ENCODE measurements at places on chromosomes 16 and 17.

- no peak for DNase-seq
These were observed 22.5 kb upstream of the NSMCE1 start for GRCh38 chr16:27291106-27291505.

- no peak for DNase-seq
These were observed 1722.7 kb downstream of the TP53TG3F start for GRCh38 chr16:35182043-35182677.

GRCh38 chr17:32935726-32936125, 7.8 kb downstream of the TMEM98 start:
- no peak for DNase-seq

- peak; percentile 68 for DNase-seq
These were observed 23.4 kb downstream of the RBL2 start for GRCh38 chr16:53457670-53458069.

- DNase-seq, result no peak
These were observed 7.5 kb downstream of the MTSS2 start for GRCh38 chr16:70678121-70678897.

- no peak for DNase-seq
These were observed 382.0 kb upstream of the DYNLRB2 start for GRCh38 chr16:80158766-80159165.

GRCh38 chr16:17475104-17475503, 4.3 kb upstream of the XYLT1 start:
- DNase-seq, result peak; percentile 47

GRCh38 chr16:75497558-75497957, 2.3 kb upstream of the CHST6 start:
- no peak for DNase-seq

DNA sequence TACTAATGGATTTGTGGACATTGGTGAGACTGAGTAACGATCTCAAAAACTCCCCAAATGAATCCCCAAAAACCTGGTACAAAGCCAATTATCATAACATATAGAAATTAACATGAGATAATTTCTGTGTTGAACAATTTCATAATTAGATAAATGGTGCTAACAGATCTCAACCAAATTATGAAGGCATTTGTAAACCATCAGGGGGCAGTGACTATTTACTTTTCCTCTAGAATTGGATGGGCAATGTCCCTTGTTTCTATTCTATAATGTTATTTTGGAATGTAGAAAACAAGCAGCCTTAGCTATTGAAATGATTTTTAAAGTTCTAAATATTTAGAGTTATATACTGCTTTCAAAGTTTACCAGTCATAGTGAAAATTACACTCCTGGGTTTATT, 57.8 kb downstream of the MYH10 start:
- no peak for DNase-seq

DNA sequence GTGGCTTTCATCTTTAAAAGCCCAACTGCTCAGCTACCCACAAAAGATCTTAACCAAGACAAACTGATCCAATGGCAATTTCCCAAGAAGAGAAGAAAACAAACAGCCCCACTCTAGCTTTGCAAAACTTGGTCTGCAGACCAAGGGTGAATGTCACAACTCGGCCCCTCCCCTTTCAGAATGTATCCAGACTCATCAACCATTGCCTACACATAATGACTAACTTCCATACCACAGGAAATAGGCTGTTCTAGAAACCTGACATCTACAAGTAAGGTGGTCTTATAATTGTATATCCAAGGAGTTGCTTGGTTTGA, 16.0 kb downstream of the DCUN1D3 start:
- peak; percentile 55 for DNase-seq

GRCh38 chr17:78022425-78022824, 63.9 kb downstream of the TNRC6C start:
- DNase-seq, result no peak

DNA sequence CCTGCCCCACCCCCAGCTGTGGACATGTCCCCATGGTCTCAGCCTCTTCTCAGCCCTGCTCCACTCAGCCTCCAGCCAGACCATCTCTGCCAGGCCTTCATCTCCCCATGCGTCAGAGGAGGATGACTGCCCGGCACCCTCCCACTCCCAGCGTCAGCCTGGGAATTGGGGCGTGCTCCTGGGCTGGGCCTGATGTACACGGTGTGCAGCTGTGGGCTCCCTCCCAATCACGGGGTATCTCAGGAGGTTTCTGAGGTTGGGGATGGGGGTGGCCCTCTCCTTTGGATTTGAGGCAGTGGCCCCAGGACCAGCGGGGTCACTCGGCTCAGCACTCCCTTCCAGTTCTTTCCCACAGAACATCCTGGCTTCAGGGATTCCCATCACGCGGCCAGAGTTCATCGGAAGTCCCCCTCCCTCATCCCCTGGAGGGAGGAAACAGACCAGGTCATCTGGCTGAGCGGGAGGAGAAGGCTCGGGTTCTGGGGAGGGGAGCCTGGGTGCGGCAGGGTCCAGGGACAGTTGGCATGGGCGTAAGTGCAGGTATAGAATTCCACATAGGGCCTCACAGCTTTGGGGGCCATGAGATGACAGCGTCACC, 36.9 kb downstream of the SOCS3 start:
- no peak for DNase-seq

DNA sequence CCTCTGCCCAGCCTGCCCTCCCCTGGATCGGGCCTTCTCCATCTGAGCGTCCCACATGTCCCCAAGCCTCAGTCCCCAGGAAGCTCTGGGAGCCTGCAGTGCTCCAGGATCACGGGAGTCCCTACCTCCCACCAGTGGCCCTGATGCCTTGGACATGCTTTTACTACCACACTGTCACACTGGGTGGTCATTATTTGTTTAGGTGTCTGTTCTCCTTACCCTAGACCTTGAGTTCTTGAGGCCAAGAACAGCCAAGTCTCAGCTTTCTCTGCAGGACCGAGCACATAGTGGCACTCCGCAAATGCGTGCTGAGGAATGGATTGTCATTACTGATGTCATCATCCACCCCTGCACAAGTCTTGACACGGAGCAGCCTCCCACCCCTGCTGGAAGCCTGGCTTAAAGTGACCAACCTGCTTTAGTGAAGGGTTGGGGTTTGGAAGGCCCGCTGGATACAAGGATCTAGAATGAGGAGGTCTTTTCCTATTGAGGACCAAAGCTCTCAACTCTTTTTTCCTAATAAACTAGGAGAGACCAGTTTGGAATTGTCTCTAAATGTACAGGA, 132.9 kb upstream of the CRHR1 start:
- DNase-seq, result no peak

DNA sequence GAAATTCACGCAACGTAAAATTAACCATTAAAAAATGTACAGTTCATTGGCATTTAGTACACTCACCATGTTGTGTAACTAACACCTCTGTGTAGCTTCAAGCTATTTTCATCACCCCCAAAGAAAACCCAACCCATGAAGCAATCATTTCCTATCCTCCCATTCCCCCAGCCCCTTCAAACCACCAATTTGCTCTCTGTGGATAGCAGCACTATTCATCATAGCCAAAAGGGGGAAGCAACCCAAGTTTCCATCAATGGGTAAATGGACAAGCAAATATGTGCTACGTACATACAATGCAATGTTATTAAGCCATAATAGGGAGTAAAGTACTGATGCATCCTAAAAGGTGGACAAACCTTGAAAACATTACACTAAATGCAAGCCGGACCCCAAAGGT, 10.9 kb upstream of the KRT222 start:
- no peak for DNase-seq

DNA sequence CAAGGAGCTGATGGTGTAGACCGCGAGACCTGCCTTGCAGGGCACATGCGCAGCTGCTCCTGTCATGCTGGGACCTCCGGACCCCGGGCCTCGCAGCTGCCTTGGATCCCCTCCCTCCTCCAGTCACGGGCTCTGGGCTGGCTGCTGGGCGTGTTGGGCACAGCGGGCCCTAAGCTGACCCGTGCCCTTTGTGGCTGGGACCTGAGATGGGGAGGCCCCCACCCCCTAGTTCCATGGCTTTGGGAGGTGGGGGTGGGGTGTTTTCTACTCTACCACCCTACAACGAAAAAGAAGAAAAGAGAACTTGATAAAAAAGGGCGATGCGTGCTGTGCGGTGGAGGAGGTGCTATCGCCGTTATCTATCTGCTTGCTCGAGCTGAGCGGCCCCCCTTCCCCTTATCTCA, 14.5 kb downstream of the ZFPM1 start:
- no peak for DNase-seq

DNA sequence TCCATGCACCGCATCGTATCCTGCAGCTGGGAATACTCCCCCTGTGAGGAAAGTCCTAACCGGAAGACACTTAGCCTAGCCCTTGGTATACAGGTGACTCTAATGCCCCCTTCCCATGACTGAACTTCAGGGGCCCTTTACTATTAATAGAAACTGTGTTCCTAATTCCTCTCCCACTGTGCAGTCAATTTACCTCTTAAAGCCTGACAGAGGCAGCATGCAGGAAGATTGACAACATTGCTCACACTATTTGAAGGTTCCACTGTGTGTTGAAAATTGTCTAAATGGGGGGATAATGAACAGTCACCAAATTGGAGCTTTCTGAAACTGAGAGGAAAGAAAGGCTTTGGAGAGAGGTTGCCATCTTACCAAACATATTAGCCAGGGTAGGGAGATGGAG, 222.6 kb downstream of the SHISA9 start:
- DNase-seq, result no peak

- no peak for DNase-seq
These were observed 65.9 kb downstream of the VPS35L start for GRCh38 chr16:19621445-19621844.

- no peak for DNase-seq
These were observed 38.5 kb downstream of the GRB7 start for GRCh38 chr17:39776252-39776651.

- DNase-seq, result no peak
These were observed 4.9 kb upstream of the AATK start for GRCh38 chr17:81170727-81171494.

- no peak for DNase-seq
These were observed 172.5 kb upstream of the FOXF1 start for GRCh38 chr16:86337581-86338402.

DNA sequence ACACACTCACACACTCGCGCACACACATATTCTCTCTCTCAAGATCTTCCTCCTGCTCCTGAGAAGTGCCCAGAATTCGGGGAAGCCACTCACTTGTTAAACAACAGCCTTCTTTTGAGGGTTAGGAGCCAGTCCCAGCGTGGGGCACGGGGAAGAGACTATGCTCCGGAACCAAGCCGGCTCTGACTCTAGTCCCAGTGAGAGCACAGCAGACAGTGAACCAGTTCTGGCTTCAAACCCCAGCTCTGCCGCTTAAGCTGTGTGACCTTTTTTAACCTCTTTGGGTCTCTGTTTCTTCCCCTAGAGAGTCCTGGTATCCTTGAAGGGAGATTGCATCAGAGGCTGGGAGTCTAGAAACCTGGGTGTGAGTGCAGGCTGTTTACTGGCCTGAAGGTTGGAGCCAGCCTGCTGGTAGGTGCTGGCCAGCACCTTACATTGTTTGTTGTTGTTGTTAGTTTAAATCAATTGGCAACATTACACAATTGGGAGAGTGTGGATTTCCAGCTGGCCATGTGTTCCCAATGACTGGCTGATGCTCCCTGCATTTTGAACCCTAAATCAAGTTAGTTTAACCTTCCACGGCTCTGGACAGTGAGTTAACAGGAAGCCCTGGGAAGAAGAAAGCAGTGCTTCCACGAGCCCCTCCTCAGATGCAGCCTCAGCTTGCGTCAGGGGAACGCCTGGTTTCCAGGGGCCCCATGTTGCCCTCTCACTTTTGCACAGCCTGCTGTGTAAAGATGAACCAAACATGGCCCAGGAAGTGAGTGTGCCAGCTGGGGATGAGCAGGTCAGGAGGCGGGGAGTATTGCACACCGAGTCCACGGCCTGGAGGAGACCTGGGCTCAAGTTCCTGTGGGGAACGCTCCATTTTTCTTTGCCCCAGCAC, 71.5 kb downstream of the GAS7 start:
- no peak for DNase-seq

GRCh38 chr16:76941113-76941512, 249.9 kb upstream of the MON1B start:
- no peak for DNase-seq

- no peak for DNase-seq
These were observed 35.1 kb downstream of the GRB2 start for GRCh38 chr17:75370286-75370915.

- DNase-seq, result no peak
These were observed 12.4 kb downstream of the MLYCD start for GRCh38 chr16:83911290-83911689.

DNA sequence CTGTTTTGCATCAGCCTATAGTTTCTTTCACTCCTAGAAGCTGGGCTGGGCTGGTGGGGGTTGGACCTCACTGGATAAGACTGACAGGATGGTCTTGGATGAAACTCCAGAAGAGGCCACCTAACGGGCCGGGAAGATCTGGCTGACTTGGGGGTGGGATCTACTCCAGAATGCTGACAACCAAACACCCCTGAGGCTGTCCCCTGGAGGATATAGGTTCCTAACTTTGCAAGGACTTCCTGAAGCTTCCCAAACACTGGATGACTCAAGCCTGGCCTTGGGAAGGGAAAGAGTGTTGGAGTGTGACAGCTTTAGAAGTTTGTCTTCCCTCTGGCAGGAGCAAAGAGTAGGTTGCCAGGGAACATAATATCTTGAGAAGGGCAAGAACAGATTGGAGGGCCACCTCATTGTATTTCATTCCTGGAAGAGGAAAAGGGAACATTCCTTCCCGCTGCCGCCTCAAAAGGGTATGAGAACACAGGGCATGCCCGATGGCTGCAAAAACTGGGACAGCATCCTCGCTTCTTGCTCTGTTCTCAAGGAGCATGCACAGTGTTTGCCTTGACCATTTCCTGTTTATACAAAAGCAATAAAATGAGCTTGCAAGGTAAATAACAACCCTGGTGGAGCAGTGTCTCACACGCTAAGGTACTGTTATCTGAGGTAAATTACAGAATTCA, 6.8 kb upstream of the CYB5B start:
- peak; percentile 12 for DNase-seq

DNA sequence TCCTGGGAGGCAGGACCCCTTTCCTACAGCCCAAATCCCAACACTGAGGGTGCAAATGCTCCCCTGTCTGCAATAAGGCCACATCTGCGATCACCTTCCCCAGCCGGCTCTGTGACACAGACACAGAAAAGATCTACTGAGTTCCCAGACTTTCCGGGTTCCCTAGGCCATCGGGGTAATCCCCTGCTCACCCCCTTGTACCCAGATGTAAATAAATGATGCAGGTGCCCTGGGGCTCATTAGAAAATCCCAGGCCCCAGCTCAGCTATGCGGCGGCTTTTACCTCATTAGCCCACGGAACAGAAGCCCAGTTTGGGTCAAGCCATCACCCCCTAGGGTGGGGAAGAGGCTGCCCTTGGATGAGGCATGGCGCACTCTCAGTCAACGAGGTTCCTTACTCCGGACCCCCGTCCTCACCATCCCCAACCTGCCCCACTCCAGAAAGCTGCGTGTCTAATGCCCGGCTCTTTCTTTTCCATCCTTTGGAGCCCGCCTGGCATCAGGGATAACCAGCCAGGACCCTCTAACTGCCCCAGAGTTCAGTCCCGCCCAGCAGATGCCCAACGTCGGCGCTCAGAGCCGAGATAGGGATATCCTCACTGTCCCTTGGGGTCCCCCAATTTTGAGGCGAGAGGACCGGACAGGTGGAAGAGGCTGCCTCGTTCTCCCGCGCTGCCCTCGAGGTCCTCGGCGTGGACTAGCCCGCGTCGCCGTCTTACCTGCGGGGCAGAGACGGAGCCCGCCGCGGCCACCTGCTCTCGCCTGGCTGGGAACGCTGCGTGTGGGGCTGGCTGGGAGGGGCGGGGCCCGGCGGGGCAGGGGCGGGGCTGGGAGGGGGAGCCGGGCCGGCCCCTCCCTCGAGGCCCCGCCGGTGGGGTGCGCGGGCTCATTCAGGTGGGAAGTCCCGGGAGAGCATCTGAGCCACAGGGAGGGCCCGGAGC, at the start of gene ZNF385C:
Gene ZNF385C, minus strand, starts transcription at position 783 of the 941 bp plus-strand sequence. CDS start 35,417 bp downstream, outside the sequence.
- peak; percentile 60 for DNase-seq

All from stimulated activated CD8-positive, alpha-beta memory T cell treated with anti-CD3 and anti-CD28 coated beads, Interleukin-4, amount 100 ng/mL, for 48 hours (primary cell).